ENCODE measurements at places on chromosomes 12 and 14.

- DNase-seq: no peak
These were observed 821.0 kb downstream of the TMEM121 start for GRCh38 chr14:106347291-106347778.

GRCh38 chr12:4303750-4304149 lies 17.3 kb upstream of the TIGAR start:
- no peak for DNase-seq

GRCh38 chr12:76407710-76408109 lies 59.5 kb upstream of the BBS10 start:
- DNase-seq: no peak

- peak; percentile 1 for DNase-seq
These were observed 89.3 kb downstream of the OSBPL8 start for GRCh38 chr12:76470028-76470939.

DNA sequence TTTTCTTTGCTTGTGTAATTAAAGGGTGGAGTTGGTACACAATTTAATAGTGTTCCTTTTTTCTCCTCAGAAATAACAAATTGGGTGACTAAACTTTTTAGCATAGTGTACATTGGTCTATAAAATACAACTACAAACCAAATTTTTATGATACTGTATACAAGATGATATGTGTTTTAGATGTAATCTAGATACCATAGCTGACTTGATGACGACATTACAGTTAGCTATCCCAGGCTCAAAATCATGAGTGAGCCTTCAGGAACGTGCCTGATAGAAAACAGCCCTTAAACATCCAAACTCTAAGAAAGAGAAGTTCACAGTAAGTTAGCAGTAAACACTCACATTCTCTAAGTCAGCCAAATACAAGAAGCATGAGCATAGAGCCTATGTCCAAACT lies 99.0 kb upstream of the SSTR1 start:
- no peak for DNase-seq

DNA sequence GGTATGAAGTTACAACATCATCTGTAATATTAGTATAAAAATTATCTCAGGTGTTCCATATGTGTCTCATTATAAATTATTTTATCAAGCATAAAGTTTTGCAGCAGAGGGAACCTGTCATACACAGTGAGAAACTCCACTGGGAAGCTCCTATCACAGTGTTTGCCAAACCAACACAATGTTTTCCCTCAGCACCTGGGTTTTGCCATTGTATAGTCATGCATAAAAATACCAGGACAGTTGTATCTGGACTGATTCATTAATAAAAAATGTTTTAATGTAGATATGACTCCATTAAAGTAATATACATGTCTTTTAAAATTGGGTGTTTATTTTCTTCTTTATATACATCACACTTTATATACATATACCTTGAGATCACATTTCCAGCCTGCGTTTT lies 56.6 kb downstream of the METTL25 start:
- DNase-seq: no peak

GRCh38 chr14:36852981-36853691 lies 191.5 kb downstream of the PAX9 start:
- no peak for DNase-seq

- no peak for DNase-seq
These were observed 10.2 kb upstream of the ITGB7 start for GRCh38 chr12:53217051-53217930.

- no peak for DNase-seq
These were observed 123.5 kb downstream of the PTPRR start for GRCh38 chr12:70796989-70797388.

- DNase-seq: no peak
These were observed 157.0 kb downstream of the FLRT2 start for GRCh38 chr14:85686908-85687307.

GRCh38 chr12:3885277-3886094 lies 12.3 kb upstream of the PARP11 start:
- no peak for DNase-seq

- DNase-seq: no peak
These were observed 52.2 kb upstream of the PLBD1 start for GRCh38 chr12:14619741-14620501.

- no peak for DNase-seq
These were observed 17.2 kb downstream of the FBRSL1 start for GRCh38 chr12:132507161-132507538.

GRCh38 chr12:132523576-132524331 lies 33.8 kb downstream of the FBRSL1 start:
- peak; percentile 96 for DNase-seq

GRCh38 chr12:129696926-129697325 lies 206.9 kb downstream of the TMEM132D start:
- no peak for DNase-seq

DNA sequence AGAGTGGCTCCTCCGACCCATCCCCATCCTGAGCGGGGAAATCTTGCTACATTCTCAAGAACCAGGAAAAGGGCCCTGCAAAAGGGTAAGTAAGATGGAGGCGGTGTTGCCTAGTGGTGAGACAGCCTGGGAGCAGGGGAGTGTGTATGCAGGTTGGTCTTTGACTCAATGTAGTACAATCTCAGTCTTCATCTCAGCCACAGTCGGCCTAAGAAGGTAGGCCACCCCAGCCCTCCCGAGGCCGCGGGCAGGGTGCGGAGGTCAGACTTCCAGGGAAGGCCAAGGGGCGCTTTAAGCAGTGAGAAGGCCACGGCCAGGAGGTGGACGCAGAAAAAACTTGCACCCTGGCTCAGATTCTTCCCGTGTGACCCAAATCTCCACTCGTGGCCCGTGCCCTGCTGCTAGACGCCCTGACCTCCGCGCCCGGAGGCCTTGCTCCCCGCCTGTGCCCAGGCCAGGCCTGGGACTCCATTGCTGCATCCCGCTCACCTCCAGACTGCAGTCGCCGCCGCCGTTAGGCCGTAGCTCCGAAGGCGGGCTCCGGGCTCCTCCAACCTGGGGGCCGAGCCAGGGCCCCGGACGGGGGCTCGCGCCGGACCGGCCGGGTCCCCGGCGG lies 435 bp downstream of the FOXM1 start:
- no peak for DNase-seq

- DNase-seq: peak; percentile 54
These were observed 226.1 kb downstream of the CHST11 start for GRCh38 chr12:104682790-104683279.

DNA sequence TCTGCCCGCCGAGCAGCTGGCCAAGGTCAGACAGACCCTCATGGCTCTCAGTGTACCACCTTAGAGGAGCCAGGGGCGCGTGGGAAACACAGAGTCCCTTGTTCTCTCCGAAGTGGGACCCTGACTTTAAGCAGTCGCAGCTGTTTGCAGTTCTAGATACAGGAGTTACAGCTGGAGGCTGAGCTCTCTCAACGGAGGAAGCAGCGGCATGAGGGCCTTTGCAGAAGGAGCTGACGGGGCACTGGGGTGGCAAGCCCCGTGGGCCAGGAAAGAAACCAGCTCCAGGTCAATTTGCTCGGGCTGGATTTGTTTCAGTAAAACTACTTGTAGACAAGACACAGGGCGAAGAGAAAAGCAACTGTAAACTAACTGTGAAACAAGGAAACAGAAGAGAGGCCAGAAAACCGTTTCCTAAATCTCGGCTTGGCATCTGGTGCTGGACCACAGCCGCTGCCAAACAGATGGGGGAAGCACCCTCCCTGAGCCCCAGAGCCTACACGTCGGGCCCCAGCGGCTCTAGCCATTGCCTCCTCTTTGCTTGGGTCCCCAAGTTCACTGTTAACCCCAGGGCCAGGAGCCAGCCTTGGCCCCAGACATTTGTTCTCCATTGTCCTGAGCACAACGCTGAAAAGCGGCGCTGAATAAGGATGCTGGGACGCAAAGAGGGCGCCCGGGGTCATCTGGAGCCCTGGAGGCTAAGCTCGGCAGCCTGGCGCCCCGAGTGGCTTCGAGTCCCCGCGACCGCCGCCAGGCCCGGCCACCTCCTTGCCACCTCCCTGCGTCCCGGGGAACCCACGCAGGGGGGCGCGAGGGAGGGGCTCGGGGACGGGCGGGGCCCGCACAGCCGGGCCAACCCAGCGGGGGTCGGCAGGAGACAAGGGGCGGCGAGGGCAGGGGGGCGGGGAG lies 914 bp upstream of the PACS2 start:
- DNase-seq: no peak

DNA sequence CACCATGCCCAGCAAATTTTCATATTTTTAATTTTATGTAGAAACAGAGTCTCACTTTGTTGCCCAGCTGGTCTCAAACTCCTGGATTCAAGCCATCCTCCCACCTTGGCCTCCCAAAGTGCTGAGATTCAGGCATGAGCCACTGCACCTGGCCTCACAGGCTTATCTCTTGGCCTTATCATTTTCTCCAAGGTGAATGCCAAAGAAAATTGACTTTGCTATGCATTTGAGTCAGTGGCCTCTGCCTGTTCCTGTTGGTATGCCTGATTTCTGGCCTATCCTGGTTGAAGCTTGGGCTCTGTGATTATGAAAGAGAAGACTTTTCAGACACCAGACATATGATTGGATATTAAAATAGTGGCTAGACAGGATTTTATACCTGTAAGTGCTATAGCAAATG lies 34.2 kb downstream of the MANSC1 start:
- DNase-seq: no peak

GRCh38 chr12:46205294-46205693 lies 63.5 kb downstream of the SLC38A1 start:
- DNase-seq: no peak

DNA sequence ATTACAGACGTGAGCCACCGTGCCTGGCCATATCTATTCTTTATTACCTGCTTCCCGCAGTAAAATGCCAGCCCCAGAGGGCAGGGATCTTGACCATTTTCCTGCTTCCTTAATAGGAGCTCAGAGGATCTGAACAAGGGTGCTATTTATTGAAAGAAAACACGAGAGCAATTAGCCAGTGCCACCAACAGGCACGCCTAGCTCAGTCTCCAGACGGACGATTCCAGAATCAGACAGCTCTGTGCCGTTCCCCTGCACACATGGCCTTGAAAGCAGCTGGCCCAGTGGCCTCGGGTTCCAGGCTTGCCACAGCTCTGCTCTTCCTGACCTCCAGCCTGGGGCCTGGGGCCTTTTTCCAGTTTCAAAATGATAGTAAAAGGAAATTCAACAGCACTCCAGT lies 135.2 kb upstream of the RFLNA start:
- no peak for DNase-seq

DNA sequence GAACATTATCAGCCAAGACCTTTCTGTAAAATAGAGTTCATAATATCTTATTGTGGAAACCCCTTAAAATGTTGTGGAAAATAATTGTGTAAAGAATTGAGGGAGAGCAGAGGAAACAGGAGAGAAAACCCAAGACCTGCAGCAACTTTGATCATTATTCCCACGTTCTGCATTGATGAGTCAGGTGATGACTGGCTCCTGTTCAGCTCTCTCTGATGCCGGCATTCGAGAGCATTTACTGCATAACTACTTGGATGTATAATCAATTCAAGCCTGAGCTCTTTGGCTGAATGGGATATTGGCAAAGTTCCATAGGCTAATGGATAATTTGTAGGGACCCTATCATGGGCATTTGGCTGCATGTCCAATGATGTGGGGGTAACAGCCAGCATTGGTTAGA lies 176.3 kb upstream of the ARID2 start:
- no peak for DNase-seq

GRCh38 chr12:59113831-59114615 lies 193.7 kb upstream of the LRIG3 start:
- peak; percentile 9 for DNase-seq

GRCh38 chr12:94150240-94151121 lies 2.1 kb downstream of the PLXNC1 start:
- DNase-seq: peak; percentile 31

DNA sequence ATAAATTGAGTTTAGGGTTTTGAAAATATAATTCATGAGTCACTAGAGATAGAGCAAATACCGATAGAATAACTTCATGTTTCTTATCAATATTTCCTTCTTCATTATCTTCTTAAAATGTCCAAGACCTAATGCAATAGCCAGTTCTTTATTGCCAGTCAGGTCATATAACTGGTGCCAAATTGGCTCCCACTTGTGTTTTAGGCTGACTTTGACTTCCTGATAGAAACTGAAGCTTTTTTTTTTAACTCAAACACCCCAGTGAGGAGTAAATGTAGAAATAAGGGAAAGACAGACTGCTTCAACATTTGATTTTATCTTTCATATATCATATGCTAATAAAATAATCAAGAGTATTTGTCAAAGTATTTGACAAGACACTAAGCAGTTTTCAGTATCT lies 80.7 kb downstream of the ARMH4 start:
- DNase-seq: no peak

- no peak for DNase-seq
These were observed 7.4 kb downstream of the WNT1 start for GRCh38 chr12:48985475-48985897.

- no peak for DNase-seq
These were observed 59.7 kb downstream of the TRPV4 start for GRCh38 chr12:109773384-109774011.

DNA sequence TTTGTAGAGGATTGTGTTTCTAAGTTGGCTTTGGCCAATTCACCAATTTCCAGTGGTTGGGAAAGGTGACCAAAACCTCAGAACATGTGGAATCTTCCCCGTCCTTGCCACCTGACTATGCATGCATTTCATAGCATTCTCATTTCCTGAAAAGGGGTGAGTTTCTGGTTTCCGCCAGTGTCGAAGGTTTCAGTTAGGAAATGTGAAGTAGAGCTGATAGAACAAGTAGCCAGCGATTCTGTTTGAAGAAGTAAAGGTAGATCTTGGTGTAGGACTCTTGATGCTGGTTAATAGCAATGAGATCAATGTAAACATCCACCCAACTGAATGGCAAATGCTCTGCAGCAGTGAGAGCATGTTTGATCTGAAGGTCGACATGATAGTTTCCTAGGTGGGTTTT lies 15.9 kb downstream of the SMOC1 start:
- DNase-seq: no peak

DNA sequence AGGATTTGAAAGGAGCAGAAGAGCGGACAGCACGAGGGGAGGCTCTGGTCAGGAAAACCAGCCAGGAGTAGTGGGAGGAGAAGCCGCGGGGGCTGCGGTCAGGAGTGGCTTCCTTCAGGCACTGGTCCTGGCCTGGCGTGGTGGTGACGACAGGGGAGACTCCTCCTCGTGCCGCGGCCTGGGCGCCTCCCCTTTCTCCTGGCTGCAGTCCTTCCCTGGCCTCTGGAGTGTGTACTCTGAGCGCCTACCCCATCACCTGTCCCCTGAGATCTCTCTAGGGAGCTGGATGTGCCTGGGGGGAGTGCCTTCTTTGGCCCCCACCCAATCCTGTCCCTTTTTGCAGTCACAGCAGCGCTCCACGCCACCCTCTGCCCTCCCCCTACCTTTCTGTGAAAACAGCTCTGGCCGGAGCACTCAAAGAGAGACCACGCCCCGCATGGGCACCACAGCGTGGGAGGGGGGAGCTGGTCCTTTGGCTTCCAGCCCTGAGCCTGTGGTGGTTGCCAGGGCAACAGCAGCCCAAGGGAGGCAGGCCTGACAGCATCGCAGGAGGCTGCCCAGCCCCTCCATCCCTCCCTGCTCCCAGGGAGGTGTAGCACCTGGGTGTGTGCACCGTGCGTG lies 125.9 kb downstream of the CALM1 start:
- no peak for DNase-seq

DNA sequence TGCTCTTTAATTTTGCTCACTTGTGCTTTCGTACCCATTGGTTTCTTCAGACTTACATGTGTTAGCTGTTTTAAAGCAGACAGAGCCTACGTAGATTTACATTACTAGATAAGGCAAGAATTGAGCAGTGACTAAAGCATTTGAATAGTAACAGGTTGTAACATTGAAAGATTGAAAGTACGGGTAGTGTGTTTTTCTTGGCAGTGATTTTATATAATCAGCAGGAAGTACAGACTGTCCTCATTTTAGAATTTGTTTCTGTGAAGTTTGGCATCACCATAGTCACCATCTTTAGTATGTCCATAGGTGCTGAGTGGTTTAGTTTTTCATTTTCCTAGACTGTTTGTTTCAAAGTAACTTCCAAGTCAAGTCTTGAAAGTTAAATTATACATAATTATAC lies 14.0 kb downstream of the RTRAF start:
- no peak for DNase-seq

Measured in GM19239 (cell line).